ENCODE measurements at places on chromosomes 1 and 21.

- no peak for DNase-seq
Observed at GRCh38 chr1:38046333-38046883, at the start of gene POU3F1. TSS of gene POU3F1 (minus strand) at chr1:38046793. CDS start at chr1:38046743, 50 bp downstream.

GRCh38 chr1:212721388-212722247 is 22.0 kb upstream of the BATF3 start:
- peak; percentile 71 for DNase-seq

- no peak for DNase-seq
Observed at GRCh38 chr1:110107867-110108469, 4.3 kb upstream of the UBL4B start.

GRCh38 chr1:75124510-75124909 is 9.7 kb upstream of the LHX8 start:
- no peak for DNase-seq

- DNase-seq: no peak
Observed at GRCh38 chr1:3657096-3657475, 4.8 kb downstream of the TP73 start.

GRCh38 chr1:155179112-155180031 is 5.7 kb downstream of the TRIM46 start:
- peak; percentile 46 for DNase-seq

DNA sequence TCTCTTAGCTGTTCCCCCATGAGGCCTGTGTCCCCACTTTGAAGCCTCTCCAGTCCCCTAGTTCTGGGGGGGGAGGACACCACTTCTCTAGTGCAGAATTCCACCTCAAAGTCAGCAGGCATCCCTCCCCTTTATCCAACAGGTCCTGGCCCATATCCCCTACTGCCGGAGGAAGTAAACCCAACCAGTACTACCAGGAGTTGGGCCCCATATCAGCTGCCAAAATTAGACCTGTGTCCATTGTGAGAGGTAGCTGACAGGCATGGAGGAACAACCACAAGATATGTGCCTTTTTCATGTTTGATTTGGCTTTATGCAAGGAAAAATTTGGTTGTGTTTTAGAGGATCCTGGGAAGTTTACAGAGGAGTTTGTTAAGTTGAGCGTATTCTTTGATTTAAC is 22.1 kb upstream of the SLC6A9 start:
- no peak for DNase-seq

DNA sequence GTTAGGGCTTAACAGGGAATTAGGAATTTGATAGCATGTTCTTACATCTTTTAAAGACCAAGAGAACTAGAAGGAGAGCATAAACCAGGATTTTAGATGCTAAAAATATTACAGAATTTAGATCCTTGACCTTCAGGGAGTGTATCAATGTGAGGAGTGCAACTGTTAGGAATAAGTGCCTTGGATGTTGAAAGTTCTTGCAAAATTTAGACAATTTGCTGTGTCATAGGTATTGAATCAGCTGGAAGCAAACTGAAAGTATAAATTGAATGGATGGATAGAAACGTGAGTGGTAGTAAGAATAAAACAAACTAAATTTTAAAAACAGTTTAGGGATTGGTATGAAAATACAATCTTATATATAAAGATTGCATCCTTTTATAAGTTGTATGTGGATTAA is 27.7 kb downstream of the PPP1R12B start:
- DNase-seq: no peak

- DNase-seq: peak; percentile 75
Observed at GRCh38 chr1:206803221-206803730, 31.0 kb upstream of the IL10 start.

DNA sequence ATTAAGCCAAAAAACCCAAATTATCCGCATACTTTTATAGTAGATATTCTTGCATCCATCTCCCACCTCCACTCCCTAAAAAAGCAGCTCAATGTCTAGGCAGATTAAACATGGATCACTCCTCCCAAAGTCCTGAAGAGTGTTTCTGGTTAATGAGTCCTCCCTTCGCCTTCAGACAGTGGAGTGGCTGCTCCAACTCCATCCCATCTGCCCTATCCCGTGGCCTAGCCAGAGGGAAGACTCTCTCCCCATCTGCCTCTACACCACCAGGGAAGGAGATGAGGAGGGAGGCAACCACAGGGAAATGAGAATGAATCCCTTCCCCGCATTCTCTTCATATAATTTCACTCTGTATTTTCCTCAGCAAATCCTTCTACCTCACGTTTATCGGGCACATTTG is 103.8 kb downstream of the SLC45A1 start:
- DNase-seq: no peak

DNA sequence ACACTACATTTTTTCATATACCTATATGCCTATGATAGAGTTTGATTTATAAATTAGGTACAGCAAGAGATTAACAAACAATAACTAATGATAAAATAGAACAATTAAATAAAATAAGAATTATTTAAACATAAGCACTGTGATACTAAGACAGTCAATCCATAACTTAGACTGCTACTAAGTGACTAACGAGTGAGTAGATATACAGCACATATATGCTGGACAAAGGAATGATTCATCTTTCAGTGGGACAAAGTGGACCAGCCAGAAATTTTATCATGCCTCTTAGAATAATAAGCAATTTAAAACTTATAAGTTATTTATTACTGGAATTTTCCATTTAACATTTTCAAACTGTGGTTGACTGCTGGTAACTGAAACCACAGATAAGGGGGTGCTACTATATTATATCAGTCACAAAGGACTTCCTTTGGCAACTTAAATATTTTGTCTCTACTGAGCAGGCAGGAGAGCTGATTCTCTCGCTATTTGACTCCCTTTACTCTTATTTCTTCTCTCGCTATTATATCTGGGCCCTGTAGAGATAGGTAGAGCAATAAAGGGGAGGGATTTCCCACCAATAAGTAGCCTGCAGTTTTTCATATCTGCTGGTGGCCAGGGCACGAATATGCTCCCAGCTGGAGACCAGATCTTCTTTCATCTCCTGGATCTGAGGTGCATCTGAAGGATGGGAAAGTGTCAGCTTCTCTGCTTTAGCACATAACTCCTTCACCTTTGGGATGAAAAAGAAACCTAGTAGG is 10.8 kb downstream of the SPTA1 start:
- DNase-seq: no peak

DNA sequence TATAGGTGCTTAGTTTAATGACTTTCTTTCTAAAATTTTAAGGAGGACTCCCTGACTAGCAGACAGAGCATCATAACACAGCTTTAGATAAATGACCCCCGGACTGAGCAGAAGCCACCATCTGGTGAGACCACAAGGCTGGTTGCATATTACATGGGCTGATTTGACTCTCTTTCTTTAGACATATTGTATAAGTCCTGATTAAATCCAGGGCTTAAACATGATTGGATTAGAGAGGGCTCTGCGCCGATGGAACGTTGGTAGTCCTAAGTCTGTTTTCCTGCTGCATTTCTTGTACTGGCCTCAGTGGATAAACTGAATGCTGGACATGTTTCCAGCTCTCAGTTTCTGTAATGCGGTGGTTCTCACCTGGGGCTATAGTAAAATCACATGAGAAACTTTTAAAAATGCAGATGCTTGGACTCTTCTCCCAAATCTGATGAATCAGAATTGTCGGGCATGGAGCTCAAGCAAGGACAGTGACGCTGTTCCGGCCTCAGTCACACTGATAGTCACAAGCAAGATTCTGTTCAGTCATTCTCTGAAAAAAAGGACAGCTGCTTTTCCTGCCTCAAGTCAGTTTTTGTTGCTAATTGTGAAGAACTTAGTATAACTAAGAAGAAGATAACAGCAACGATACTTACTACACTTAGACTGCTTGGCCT is 16.6 kb downstream of the DDI2 start:
- no peak for DNase-seq

GRCh38 chr1:7383671-7384520 is 387.2 kb upstream of the VAMP3 start:
- DNase-seq: no peak

DNA sequence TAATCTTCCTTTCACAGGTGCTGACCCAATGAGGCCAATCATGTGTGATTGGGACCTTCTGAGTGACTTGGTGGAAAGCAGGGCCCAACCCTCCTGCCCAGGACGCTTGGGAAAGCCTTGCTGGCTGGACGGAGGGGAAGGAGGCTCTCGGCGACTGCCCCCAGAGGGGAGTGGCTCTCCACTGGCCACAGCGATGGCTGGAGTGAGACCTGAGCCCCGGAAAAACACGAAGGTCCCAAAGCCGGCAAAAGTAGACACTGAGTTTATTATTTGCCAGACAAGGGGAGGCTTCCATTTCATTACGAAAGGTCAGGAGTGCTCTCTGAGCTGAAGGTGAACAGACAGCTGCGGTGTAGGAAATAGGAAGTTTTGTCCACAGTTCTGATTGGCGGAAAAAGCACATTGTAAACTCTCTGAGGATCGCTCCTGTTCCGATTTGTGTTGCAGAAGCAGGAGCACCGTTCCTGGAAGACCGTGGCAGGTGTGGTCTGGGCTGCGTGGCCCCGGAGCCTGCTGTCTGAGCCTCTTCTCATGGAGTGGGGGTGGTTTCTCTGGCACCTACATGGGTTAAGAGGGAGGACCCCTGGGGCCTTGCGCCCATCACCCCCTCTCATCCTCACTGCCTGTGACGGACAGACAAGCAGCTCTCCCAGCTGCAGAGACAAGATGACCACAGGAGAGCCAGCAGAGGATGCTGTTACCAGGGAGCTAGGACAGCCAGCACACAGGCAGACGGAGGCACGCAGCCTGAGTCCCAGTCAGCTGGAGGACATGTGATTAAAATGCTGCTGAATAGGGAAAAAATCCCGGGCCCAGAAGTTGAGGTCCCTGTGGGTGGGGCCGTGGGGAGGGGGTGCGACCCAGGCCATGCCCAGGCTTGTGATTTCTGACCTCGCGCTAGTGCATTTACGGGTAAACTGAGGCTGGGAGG is 41.5 kb downstream of the KRTAP10-1 start:
- DNase-seq: no peak

DNA sequence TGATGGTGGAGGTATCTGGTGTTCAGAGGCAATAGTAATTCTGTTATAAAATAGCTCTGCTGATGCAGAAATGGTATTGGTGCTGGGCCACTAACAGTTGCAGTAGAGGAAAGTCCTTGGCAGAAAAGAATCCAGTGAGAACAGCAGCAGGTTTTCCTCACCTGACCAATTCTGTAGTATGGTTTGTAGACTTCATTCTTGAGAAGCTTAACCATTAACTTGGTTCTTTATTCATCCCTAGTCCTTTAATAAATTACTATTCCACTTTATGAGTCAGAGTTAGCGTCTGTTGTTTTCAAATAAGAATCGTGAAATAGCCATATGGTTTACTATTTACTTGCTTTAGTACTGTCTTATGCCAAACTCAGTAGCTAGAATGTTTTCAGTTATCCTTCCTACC is 128.5 kb upstream of the SERTAD4 start:
- DNase-seq: no peak

GRCh38 chr1:832136-832535 is 91.6 kb upstream of the SAMD11 start:
- no peak for DNase-seq

GRCh38 chr1:224906340-224906739 is 23.1 kb upstream of the DNAH14 start:
- DNase-seq: no peak

DNA sequence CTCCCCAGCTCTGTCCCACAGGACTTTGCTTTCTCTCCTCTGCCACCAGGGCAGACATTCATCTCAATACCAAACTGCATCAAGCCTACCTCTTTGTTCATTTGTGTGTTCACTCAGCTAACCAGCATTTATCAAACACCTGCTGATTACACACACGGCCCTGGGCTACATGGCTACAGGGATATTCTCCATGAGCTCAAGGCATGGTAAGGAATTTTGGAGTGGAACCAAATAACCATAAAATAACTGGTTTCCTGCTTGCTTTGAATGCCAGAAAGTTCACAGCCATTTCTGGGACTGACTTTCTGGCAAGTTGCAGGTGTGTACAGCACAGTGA is 54.6 kb downstream of the LDLRAD2 start:
- DNase-seq: no peak

GRCh38 chr1:107623431-107623830 is 341.5 kb downstream of the VAV3 start:
- no peak for DNase-seq

DNA sequence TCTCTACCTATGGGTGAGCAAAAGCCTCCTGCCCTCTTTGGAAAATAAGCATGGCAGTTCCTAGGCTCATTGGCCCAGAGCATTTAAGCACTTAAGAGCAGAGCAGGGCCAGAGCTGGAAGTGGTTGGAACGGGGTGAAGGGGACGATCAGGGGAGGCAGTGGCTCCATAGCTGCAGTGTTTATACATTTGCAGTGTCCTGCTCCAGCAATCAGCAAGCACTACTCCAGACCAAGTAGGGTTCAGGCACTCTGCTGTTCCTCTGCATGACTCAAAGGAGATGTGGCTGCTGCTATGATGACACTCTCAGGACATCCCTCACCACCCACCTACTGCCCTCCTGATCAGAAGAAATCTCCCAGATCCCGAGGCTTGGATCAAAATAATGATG is 55.0 kb downstream of the TRABD2B start:
- DNase-seq: no peak

DNA sequence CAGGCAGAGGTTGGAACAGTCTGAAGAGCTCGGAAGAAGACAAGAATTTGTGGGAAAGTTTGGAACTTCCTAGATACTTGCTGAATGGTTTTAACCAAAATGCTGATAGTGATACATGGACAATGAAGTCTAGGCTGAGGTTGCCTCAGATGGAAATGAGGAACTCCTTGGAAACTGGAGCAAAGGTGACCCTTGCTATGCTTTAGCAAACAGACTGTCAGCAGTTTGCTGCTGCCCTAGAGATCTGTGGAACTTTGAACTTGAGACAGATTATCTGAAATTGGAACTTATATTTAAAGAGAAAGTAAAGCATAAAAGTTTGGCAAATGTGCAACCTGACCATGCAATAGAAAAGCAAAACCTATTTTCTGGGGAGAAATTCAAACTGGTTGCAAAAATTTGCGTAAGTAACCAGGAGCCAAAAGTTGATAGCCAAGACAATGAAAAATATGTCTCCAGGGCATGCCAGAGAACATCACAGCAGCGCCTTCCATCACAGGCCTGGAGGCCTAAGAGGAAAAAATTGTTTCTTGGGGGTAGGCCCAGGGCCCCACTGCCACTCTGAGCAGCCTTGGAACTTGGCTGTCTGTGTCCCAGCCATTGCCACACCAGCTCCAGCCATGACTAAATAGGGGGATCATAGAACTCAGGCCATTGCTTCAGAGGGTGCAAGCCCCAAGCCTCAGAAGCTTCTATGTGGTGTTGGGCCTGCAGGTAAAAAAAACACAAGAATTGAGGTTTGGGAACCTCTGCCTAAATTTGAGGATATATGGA is 675.3 kb downstream of the LTN1 start:
- DNase-seq: peak; percentile 46
